Esophagus squamous epithelium (tissue), 5 donors: ENCODE measurements at places on chromosomes 16 and 17.

GRCh38 chr17:68497885-68498319 is 14.3 kb upstream of the PRKAR1A start:
- no peak for DNase-seq

GRCh38 chr16:85768199-85768598 is 17.3 kb upstream of the C16orf74 start:
- DNase-seq, result no peak

DNA sequence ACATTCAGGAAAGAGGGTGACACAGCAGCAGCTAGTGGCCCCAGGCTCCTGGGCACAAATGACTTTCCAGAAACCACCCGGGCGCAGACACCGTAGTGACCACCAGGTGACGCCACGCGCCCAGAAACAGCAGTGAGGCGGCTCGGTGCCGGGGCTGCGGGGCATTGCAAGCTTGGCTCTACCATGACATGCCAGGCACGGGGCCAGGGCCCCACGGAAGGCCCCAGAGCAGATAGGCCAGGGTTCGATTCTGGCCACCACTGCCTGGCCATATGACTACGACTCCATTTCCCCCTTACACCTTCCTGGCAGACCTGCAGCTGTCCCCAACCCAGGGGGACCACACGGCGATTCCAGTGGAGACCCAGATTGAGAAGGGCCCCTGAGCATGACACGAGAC is 6.7 kb downstream of the RHBDF1 start:
- DNase-seq, result no peak

GRCh38 chr17:65556014-65556909 is 5.2 kb downstream of the AXIN2 start:
- no peak for DNase-seq
